ENCODE measurements at places on chromosomes 6 and 20. TPM values are rescaled to one million over a fixed set of nuclear protein-coding genes. Genes with fewer than 3 reads are reported as not detected.

EMILIN3 gene
- total RNA-seq, result 0.63 TPM

POU5F1 gene
- total RNA-seq, result 9.7 TPM

WFDC2 gene
- total RNA-seq, result 144 TPM

ZNF334 gene
- 7.7 TPM for total RNA-seq

FLRT3 gene
- total RNA-seq, result 33.2 TPM

TREML1 gene
- 1.1 TPM for total RNA-seq

PRR18 gene
- not detected for total RNA-seq

WFDC10A gene
- total RNA-seq, result not detected

CST7 gene
- 4.3 TPM for total RNA-seq

TTK gene
- 0.92 TPM for total RNA-seq
